ENCODE measurements at places on chromosomes 3 and 15.

GRCh38 chr3:111745786-111746185 is 113.3 kb upstream of the PHLDB2 start:
- no peak for DNase-seq

GRCh38 chr15:85474700-85475316 is 94.4 kb downstream of the AKAP13 start:
- DNase-seq, result no peak

GRCh38 chr3:27721717-27722564 is at the start of gene EOMES:
Gene EOMES (minus strand): TSS chr3:27722323. CDS start chr3:27722294, 29 bp downstream.
- DNase-seq, result peak; percentile 71

DNA sequence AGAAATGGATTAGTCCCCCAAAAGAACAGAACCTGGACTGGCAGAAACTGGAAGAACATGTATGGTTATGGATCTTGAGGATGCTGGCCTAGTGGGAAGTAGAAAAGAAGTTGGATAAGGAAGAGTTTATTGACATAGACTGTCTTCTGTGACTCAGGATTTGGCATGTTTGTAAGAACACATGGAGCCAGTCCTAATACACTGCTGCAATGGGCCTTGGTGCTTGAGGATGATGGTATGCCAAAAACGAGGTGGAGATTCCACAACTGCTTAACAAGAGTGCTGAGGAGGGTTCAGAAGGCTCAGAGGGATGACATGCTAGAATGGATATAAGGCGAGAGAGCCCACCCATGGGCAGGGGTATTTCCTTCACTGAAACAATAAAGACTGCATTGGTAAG is 22.4 kb downstream of the LZTFL1 start:
- no peak for DNase-seq

DNA sequence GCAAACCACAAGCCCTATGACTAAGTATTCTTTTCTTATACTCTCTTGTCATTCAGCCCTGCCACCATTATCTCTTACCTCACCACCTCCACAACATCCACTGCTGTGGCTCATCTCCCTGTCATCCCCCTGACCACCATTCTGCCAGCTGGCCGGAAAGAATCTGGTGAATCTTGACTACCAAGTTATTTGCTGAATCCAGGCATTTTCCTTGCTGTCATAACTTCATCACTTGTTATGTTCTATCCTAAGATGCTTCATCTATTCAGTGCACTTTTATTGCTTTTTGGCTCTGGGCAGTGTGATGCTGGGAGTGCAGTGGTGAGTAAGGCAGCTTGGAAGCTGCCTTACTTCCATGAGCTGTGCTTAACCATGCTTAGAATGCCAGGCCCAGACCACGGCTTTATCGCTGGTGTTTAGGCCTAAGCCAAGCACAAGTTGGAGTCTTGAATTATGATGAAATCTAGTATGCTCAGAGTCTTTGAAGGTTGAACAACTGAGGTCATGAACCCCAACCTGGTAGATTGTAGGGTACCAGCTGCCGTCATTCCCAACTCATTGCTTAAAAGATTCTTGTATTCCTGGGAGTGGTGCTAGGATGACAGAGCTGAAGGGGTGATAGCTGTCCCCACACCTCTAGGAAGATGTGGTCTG is 27.0 kb upstream of the APH1B start:
- DNase-seq, result no peak

DNA sequence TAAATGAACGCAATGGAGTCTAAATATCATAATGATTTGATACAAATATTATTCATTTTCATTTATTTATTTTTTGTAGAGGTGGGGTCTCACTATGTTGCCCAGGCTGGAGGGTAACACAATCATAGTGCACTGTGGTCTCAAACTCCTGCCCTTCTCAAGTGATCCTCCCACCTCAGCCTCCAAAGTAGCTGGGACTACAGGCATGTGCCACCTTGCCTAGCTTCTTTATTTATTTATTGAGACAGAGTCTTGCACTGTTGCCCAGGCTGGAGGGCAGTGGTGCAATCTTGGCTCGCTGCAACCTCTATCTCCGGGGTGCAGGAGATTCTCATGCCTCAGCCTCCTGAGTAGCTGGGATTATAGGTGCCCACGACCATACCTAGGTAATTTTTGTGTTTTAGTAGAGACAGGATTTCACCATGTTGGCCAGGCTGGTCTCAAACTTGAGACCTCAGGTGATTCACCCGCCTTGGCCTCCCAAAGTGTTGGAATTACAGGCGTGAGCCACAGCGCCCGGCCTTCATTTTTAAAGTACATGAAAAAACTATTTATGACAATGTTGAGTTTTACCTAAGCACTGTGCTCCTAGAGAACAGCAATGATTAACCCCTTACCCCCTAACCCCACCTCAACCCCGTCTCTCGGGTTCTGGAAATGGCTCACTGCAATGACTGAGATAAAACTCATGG is 4.0 kb upstream of the AEN start:
- DNase-seq, result no peak

DNA sequence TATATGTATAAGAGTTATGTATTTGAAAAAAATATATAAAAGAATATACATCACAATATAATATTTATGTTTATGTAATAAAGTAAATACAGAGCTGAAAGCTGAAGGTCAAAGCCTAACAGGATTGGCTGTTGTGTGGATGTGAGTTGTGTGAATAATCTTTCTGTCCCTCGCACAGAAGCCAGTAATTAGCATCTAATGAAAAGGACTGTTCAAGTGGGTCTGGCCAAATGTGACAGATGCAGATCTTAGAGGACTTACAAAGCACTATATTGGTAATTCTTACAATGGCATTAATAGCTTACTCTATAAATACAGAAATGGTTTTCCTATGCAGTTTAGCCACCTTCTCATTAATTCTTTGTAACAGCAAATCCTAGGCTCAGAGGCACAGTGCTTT is 2.4 kb downstream of the MKRN3 start:
- no peak for DNase-seq

GRCh38 chr3:32334675-32335074 is 57.0 kb upstream of the CMTM7 start:
- peak; percentile 40 for DNase-seq

- DNase-seq, result no peak
Measured at GRCh38 chr3:111311126-111311525, 230.9 kb upstream of the CD96 start.

DNA sequence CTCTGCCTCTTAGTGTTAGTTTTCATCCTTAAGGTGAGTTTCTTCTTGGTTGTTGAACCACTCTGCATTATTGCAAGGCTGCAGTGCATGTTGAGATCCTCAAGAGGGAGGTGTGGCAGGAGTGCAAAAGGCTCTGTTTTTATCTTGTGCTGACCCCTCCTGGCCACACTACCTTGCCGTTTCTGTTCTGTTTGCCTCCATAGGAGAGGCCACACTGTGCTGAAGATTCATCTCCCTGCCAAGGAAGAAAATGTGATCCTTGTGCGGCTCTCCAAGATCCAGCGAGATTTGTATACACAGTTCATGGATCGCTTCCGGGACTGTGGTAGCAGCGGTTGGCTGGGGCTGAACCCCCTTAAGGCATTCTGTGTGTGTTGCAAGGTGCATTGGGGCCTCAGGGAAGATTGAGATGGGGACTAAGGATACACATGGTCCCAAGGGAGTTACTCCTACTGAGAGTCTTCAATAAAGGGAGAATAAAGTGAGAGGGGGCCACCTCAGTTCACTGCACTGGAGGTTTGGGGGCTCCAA is 33.0 kb upstream of the TEX264 start:
- peak; percentile 75 for DNase-seq

DNA sequence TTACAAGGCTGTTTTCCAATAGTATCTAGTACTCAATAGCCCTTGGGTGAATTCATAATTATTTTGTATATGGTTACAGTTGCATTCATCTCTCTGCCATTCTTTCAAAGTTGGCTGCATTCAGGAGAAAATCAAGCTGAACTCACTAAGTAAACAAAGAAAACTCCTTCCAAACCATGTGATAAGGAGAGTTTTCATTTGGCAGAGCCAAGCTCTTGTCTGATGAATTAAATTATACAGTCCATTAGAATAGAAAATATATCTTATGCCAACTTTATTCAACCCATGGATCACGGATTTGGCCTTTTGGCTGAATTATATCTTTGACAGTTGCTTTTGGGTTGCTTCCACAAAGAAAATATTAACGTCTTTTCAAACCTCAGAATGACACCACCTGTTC is 272.3 kb upstream of the ROBO1 start:
- DNase-seq, result no peak

DNA sequence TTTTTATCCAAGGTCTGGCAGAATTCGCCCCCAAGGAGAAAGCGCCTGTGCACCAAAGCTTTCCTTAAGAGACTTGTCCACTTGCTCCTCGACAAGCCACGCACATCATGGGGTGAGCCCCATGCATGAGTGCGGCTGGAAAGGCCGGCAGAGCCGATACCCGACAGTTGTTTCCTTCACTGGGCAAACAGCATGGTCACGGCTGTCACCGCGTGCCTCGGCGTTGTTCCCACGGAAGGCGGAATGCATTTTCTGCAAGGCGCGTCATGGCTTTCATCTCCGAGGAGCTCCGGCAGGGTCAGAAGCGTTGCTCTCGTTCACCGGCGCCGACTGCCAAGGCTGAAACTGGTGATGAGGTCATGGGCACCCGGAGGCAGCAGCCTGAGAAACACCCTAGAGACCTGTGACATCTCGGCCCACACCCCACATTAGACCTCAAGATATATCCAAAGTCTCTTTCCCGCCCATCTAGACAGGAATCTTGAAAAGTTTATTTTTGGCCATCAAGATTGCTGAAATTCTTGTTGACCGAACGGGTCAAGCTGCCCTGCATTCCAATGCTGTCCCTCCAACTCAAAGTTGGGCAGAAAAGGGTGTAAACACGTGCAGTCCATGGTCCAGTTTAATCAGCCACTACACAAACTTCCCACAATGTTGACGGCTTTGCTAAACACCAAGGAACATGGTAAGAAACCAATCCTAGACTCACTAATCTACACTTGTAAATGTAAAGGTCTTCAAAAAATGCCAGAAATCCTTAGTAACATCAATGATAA is 604 bp upstream of the TJP1 start:
- no peak for DNase-seq

GRCh38 chr3:127646501-127647046 is 17.6 kb downstream of the PODXL2 start:
- no peak for DNase-seq

GRCh38 chr3:180870008-180870699 is 42.3 kb upstream of the FXR1 start:
- DNase-seq, result no peak

DNA sequence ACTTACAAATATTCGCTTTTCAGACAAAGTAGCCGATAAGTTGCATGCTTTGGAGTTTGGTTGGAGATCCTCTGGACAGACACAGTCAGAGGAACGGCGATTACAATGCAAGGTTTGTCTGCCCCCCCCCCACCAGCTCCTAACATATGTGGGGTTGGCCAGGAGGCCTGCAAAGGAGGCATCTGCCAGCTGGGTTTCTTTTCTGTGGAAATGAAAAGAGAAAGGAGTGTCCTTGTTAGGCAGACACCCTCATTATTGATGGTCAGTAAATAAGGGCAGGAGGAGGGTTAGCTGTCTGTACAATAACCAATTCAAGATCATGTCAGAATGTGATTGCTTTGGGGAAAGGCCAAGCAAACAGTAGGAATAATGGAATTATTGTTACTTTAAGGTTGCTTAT is 49.1 kb downstream of the TLNRD1 start:
- DNase-seq, result no peak

GRCh38 chr3:128933922-128934253 is 54.5 kb downstream of the ACAD9 start:
- no peak for DNase-seq

DNA sequence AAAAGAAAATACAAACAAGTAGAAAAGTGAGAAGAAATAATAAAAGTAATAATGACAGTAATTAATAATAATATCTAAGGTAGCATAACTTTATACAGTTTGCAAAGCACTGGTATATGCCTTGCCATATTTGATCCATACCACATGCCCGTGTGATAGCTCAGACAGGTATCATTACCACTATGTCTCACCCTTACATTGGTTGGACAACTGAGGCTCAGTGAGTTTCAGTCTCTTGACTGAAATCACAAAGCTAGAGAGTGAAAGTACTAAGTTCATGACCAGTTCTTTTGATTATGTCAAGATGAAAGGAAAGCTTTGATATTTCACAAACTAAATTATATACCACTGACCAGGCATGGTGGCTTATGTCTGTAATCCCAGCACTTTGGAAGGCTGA is 408.9 kb downstream of the GAP43 start:
- DNase-seq, result peak; percentile 9

DNA sequence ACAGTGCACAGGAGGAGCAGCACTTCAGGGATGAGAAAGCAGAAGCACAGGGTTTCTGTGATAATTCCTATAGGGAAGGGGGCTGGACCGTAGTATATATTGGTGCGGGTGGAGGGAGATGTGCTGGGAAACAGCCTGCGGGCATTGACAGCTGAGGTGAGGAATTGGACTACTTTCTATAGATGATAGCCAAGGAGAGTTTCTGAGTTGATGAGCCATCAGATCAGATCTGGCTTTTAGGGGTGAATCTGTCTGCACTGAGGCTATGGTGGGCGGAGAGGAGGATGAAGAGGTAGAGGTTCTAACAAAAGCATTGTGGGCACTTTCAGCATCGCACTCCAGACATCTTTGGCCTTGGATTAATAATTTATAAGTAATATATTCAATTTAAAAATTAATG is 33.1 kb downstream of the SELENOT start:
- no peak for DNase-seq

GRCh38 chr3:130383424-130383823 is 38.0 kb downstream of the COL6A5 start:
- no peak for DNase-seq

Data from GM12865 (cell line).